GM18507 (cell line): ENCODE measurements at places on chromosomes 1 and 21.

DNA sequence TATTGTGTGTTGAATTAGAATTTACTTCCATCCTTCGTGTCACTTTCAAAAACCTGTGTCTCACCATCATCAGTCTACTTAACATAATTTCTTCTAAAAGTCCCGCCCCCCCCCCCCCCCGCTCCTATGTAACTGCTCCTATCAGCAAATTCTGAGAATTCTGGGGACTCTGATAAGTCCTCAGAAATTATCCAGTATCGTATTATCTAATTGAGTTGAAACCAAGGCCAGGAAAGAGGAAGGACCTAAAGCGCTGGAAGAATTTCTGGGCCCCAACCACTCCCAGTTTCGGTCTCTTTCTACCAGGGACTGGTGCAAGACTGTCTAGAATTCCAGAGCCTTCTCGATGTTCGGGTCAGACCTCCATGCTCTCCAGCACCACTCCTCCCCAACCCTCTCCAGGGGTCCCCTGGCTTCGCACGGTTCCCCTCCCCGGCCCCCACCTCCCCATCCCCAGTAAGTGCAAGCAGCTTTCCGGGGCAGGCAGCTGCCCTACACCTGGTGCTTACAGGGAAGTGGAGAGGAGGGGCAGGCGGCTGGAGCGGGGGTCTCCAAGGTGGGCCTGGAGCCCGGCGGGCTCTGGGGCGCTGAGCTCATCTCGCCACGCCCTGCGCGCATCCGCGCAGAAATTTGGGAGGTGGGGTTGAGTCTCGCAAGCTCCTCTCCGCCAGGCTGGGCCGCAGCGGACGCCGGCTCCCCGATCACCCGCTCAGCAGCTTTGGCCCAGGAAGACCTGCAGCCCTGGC, 16.0 kb upstream of the ZNF496 start:
- no peak for DNase-seq

DNA sequence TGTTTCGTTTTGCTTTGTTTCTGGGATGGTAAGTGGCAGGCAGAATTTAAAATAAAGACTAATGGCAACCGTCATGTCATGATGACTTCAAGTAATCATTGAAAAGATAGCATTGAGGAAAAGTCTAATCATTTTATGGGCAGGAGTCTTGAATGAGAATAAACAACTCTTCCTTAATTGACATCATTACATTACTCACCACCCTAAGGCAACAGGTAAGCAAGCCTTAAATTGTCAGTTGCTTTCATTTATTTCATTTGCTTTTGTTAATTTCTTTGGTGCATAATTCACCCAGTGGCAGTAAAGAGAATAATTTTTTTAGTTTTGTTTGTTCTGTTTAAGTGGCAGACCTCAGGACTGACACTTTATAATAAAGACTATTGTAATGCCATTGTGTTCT, 669.0 kb downstream of the RWDD3 start:
- DNase-seq, result no peak

DNA sequence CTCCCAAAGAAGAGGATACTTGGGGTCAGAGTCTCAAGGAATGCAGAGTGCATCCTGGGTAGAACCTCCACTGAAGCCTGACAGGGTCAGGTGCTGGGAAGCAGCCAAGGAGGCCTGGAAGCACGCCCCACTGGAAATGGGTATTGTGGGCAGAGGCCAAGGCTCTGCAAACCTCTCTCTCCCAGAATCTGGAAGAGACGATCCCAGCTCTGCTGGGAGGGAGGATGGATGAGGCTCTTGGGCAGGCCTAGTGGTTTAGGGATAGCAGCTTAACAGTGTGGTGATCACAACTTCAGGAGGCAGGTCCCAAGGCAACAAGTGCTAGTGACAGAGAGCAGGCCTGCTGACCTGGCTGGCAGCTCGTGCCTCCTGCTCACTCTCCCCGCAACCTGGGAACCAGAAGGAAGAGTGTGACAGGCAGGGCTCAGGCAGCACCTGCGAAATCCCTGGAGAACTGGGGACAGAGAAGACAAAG, 641.0 kb downstream of the PLPP3 start:
- no peak for DNase-seq

- no peak for DNase-seq
Measured at GRCh38 chr1:174097426-174097825, 61.9 kb upstream of the RABGAP1L start.

DNA sequence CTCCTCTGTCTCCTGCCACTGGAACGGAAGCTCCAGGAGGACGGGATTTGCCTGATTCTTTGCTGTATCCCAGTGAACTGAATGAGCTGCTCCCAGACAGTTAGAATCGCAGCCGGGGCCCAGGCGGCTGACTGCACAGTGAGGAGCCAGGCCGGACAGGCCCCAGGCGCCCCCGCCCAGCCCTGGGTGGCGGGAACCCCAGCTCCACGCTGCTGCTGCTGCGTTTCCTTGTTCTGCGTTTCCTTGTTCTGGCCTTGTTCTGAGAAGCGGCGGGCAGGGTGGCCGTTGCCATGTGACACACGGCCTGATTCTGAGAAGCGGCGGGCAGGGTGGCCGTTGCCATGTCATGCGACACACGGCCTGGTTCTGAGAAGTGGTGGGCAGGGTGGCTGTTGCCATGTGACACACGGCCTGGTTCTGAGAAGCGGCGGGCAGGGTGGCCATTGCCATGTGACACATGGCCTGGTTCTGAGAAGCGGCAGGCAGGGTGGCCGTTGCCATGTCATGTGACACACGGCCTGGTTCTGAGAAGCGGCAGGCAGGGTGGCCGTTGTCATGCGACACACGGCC, 56.2 kb downstream of the SLC37A1 start:
- DNase-seq, result no peak

GRCh38 chr1:63328781-63329180, 6.4 kb downstream of the FOXD3 start:
- no peak for DNase-seq

DNA sequence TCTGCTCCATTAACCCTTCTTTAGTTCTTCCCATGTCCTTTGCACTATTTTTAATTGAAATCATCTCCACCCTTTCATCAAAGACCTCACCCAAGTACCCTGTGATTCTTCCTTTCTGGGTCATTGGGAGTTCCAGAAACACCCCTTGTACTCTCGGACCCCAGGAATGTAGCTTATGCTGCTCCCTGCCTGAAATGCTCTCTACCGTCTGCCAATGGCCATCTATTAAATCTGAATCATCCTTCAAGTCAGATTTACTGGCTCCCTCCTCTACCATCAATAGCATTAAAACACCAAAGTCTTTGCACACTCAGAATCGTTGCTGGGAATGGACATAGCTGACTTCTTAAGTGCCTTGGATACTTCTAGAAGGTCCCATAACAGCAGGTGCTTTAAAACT, 73.2 kb upstream of the GADD45A start:
- DNase-seq, result no peak

DNA sequence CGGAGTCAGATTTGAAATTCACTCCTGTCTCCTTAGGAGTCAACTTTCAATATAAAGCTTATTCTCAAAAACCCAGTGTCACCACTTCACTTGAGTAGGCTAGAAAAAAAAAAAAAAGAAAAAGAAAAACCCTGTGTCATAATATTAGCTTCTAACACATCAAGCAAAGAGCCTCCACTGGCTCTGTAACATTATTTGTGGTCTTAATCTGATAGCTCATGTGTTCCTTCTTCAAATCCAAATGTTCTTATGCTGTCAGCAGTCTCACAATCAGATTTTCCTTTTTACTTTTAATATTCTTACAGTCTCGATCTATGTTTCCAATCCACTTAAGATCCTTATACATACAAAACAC, 26.1 kb upstream of the PSMG1 start:
- DNase-seq, result no peak

DNA sequence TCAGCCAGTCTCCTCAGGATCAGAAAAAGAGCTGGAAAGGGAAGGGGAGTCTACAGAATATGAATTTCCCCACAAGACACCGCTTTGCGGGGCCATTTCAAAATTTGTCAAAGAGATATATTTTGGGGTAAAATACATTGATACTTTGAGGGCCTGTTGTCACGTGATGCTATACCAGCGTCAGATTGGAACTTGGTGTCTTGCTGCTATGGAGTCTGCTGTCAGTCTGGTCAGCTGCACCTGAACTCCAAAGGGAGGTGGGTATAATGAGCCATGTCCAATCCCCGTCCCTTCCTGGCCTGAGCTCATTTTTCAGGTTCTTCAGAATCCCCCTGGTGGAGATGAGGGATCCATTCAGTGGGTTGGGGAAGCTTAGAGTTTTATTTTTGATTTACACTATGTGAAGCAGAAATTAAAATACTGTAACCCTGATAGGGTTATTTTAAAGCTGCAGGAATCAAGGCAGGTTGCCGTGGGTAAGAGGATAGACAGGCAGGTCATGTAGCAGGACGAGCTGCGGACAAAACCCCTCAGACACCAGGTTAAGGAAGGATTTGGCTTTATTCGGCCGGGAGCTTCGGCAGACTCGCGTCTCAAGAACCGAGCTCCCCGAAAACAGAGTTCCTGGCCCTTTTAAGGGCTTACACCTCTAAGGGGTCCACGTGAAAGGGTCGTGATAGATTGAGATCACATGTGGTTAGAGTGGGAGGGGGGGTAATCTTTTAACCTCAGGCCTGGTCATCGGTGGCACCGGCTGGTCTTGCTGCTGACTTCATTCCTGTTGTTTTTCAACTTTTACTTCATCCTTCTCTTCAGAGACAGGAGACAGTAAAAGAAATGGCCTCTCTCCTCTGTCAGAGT, 2.2 kb upstream of the POFUT2 start:
- DNase-seq, result no peak
